NCI-H2081 treated with DMSO at 0.1 percent for 48 hours (cell line): ENCODE measurements at places on chromosomes 3 and 15.

- DNase-seq: no peak
These were observed 288.8 kb downstream of the ZBTB20 start for GRCh38 chr3:114858329-114858728.

DNA sequence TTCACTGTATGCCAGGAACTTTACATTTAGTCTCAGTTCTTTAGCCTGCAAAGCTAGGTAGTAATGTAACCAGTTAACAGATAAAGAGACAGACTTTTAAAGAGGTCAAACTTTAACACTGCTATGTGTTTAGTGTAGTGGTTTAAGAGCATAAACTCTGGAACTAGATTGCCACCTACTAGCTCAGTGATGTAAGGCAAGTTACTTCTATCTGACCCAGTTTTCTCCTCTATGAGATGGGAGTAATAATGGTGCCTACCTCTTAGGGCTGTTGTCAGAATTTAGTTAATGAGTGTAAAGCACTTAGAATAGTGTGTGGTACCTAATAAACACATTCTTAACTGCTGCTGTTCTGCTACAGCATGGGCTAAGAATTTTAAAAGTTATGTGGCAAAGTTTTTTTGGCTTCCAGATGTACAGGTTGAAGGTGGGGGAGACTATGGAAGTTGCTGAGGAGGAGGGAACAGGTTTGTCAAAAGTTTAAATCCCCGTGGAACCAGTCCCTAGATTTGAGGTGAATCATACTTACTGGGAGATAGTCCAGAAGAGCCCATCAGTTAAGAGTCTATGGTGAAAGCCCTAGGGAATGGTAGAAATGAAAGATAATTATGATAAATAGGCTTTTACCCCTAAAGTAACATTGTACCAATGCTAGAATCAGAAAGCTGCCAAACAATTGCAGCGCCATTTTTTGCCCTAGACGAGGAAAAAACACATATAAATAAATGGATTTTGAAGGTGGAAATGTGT is 13.9 kb downstream of the TSC22D2 start:
- DNase-seq: no peak

DNA sequence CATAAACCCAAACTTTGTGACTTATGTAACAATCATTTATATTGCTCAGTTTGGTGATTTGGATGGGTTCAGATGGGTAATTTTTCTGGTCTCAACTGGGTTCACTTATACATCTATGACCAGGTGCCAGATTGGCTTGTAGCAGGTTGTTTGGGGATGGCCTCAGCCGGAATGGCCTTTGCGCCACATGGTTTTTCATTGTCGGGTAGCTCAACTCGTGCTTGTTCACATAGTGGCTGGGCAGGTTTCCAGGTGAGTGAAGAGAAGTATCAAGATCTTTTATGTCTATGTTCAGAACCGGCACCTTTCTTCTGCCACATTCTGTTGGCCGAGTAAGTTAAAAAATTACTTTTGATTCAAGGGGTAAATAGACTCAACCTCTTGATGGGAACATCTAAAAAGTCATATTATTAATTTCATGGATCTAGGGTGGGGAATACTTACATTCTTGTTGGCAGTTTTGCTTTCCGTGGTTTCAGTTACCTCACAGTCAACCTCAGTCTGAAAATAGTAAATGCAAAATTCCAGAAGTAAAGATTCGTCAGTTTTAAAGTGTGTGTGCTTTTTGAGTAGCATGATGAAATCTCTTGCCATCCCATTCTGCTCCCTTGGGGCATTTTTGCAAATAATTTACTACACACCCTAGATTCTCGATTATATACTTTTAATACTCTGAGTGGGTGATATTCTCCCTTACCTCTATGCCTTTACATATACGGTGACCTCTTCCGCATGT is 745.7 kb upstream of the CCDC54 start:
- no peak for DNase-seq

GRCh38 chr3:49016414-49017228 is 1.8 kb downstream of the DALRD3 start:
- DNase-seq: no peak

- DNase-seq: no peak
These were observed 327.3 kb upstream of the THBS1 start for GRCh38 chr15:39253552-39253951.

GRCh38 chr3:23094890-23095462 is 108.2 kb upstream of the UBE2E2 start:
- no peak for DNase-seq

DNA sequence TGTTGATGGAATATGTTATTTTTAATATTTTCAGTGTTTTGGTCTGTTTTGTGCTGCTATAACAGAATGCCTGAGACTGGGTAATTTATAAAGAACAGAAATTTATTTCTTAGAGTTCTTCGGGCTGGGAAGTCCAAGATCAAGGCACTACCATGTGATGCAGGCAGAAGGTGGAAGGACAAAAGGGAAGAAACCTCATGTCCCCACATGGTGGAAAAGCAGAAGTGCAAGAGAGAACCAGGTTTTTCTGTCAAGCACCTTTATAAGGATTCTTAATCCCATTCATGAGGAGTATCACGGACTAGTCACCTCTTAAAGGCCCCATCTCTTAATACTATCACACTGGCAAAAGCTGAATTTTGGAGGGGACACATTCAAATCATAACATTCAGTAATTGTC is 57.9 kb upstream of the EPHB3 start:
- no peak for DNase-seq

DNA sequence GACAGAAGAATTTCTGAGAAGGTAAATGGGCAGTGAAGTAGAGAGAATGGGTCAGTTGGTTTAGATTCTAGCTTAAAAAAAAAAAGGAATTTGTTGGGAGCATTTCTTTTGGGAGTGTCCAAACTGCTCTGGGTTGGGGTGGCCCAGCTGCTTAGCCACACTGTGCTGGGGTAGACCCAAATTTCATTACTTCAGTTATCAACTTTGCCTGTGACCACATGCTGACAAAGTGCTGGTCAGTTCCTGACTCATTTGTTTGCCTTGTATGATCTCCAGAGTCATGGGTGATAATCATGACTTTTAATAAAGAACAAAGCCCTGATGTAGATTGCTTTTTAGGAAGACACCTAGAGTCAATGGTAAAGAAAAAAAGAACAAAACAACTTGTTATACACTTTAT is 121.5 kb upstream of the FGF7 start:
- DNase-seq: no peak

DNA sequence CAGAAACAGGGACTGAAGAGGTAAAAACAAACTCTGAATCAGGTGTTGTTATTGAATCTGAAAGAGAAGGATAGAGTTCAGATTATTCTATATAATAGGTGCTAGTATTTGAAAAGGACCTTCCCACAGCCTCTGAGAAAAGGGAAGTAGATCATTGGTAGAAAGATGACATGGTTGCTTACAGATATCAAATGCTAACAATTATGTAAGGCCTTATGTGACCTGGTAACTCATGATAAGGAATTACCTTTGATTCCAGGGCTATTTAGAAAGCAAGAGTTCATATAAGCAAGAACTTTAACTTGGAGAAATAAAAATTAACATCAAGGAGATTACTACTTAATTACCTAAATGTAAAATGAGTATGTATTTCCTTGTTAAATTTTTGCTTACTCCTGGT is 7.6 kb downstream of the SLC27A2 start:
- no peak for DNase-seq

GRCh38 chr3:45646051-45646585 is 43.1 kb upstream of the SACM1L start:
- DNase-seq: no peak

DNA sequence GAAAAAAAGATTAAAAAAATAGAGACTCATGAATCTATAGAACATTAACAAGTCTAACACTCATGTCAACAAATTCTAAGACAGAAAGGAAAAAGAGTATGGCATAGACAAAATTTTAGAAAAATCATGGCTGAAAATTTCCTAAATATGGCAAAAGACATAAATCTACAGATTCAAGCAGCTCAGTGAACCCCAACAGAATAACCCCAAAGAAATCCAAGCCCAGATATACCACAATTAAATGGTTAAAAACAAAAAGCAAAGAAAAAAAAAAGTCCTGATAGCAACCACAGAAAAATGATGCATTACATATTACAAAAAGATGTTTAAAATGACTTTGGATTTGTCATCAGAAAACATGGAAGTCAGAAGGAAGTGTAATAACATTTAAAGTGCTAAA is 75.6 kb downstream of the AQR start:
- DNase-seq: no peak

- DNase-seq: no peak
These were observed 40.3 kb downstream of the MBNL1 start for GRCh38 chr3:152309031-152309430.

DNA sequence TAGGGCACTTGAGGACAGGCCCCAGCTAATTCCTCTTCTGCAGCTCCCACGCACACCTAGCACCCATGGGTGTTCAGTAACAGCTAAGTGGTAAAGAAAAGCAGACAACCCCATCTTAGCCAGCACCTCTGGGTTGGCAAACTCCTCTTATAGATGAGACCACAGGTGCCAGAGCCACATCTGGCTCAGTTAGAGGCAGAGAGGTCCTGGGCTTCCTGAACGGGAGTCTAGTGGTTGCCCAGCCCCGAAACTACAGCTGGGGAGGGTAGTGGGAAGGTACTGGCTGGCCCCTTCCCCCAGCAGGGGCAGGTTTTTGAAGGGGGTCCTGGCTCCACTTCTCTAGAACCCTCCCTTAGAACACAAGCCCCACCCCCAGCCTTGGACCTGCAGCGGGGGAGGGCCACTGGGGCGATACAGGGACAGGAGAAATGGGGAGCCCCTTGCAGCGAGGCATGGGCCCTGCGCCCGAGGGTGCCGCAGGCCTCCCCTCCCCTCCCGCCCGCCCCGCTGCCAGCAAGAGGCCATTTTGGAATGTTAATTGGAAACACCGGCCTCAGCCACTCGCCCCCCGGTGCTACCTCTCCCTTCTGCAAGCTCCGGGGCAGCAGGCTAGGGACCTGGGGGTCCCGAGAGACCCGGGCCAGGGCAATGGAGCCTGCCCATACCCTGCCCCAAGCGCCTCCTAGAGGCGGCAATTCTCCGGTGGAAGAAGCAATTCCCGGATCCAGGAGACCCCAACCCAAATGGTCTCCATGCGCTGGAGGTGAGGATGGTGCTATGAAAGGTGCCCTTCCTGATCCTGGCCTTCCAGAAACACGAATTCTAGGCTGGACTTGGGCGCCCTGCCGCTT is 1.5 kb downstream of the DUSP7 start:
- DNase-seq: no peak

DNA sequence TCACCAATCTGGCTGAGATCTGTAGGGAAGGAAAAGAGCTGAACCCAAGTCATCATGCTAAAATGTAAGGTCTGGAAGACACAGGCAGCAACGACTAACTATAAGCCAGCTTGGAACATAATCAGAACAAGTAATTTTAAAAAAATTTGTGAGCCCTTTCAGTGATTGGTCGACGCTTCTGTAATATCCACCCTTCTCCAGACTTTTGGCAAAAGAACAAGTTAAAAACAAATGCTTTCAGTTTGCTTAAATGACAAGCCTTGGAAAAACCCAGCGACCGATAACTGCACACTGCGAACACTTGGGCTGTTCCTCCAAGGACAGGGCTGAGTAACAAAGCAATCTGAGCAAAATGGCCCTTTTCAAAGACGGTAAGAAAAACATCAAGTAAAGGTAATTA is 49.6 kb downstream of the PCSK6 start:
- DNase-seq: no peak

GRCh38 chr3:129976286-129976685 is 1.8 kb downstream of the TRH start:
- DNase-seq: no peak

DNA sequence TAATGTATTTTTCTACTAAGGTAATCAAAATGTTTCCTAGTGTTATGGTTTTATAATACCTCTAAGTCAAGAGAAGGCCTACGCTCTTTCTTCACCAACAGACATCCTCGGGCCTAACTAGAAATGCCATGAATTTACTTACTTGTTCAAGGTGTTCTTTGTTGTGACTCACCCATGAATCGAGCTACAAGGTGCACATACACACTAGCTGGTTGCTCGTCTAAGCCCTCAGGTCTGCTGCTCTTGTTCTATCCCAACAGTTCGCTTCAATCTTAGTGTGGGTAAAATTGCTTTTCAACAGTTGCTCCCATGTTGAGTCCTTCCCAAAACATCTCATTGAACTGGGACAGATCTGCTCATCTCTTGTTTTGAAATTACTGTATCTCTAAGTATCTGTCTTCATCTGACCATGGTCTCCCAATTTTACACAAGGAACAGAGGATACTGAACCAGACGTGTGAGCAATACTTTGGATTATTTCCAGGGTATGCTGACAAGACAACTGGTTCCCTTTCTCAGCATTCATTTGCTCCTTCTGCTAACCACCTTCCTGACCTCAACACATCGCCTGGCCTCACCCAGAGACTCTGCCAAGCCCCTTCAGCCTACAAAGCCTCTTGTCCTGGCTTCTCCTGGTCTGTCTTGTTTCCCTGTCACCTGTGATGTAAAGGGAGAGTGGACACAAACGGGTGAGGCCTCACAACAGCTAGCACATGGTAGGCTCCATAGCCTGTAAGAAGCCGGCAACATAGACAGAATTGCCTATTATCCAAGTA is 84.2 kb downstream of the NEDD4 start:
- no peak for DNase-seq

- no peak for DNase-seq
These were observed 36.9 kb upstream of the RAB7A start for GRCh38 chr3:128689060-128689459.

- no peak for DNase-seq
These were observed 166.0 kb upstream of the LPP start for GRCh38 chr3:187987924-187988323.

DNA sequence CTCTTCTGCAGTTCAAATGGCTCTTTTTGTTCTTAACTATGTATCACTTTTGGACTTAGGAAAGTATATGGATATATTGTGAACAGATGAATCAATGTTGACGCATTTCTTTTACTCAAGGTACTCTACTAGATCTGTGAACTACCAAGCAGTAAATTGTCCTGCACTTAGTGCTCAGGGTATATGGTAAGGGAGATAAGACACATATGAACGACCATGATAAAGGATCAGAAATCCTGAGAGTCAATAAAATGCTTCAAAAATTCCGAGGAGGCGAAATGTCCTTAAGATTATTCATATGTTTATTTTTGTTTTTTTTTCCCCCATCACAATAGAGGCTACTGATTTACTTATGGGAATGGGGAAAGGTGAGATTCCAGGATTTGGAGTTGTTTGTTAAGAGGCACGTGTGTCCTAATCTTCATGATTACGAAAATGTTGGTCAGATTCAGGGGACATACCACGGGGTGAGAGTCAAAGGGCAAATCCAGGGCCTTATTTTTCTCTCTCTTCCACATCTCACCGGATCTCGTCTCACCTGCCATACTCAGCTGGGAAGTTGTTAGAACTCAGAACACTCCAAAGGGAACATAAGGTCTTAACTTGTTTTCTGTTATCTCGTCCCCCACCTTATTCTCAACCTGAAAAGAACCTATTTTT is 475.1 kb upstream of the TBL1XR1 start:
- no peak for DNase-seq

- DNase-seq: no peak
These were observed 4.3 kb upstream of the LSMEM2 start for GRCh38 chr3:50274371-50275104.

- no peak for DNase-seq
These were observed 109.2 kb upstream of the STT3B start for GRCh38 chr3:31423482-31423881.

DNA sequence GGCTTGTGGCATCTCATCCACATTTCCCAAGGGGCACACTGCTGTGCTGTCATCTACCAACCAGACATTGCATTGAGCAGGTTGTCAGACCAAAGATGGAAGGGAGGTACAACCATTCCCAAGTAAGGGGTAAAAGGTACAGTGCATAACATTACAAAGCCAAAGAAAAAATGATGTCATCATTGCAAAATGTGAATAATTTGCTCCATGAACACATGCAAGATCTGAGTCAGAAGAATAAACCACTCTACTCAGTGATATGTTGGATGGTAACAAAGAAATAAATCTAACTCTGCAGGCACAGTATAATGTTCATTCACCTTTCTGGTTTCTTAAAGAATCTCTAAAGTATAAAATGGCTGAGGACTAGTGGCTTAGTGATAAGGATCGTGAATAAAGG is 202.7 kb downstream of the MAGI1 start:
- no peak for DNase-seq
